NCI-H460 (cell line): ENCODE measurements at places on chromosomes 7 and 10.
A peak's percentile ranks its signal among the peaks of the same experiment; 100 is the strongest.

- DNase-seq, result peak; percentile 49
Measured at GRCh38 chr7:108402865-108403264, 53.4 kb downstream of the NRCAM start.

- no peak for DNase-seq
Measured at GRCh38 chr10:36721871-36722270, 403.5 kb upstream of the ANKRD30A start.

DNA sequence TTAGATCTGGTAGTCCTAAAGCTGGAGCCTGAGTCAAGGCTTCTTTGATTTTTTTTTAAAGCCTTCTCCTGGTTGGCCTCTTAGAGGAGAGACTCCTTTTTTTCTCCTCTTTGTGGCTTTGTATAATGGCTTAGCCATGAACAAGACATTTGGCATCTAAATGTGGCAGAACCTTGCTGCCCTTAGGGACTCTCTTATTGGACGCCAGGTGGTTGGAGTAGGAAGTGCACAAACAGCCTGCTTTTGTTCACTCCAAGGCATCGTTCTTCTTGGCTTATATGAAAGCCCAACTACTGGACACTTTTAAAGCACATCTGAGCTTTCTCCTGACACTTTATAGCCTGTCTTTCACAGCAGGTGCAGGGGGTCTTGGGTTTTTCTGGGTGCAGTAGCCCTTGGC is 25.0 kb downstream of the ZPBP start:
- DNase-seq, result no peak

DNA sequence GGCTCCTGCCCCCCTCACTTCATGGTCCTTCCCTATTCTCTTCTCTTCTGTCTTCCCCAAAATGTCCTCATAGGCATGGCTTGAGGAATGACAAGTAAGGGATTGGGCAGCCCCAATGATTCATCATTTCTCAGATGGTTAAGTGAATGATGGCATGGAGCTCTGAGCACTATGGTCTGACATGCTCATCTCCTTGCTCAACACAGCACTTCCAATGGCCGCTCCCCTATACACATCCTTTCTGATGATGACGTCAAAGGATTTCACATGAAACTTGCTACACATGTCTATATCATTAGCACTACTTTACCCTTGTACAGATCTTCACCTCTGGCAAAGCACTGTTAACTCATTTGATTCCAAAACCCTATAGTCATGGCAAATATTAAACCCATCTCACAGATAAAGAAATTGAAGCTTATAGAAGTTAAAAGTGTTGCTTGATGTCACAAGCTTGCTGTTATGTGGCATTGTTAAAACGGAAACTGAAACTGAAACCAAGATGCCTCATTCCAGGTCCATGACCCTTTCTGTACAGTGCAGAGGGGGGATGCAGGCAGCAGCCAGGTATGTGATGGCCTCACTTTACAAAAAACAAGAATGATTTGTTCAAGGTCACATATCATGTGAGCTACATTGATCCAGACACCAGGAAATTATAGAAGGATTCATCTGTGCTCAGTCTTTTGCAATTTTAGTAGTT is 90.0 kb upstream of the PLXNA4 start:
- no peak for DNase-seq

- DNase-seq, result no peak
Measured at GRCh38 chr7:104112623-104113022, 95.2 kb downstream of the ORC5 start.
